ENCODE measurements at places on chromosomes 6 and 20.

GRCh38 chr6:79152269-79152737, 74.2 kb upstream of the PHIP start:
- DNase-seq = no peak

- peak; percentile 63 for DNase-seq
These were observed 2.4 kb upstream of the MCM3 start for GRCh38 chr6:52286798-52287432.

GRCh38 chr6:110532431-110532830, 56.0 kb upstream of the SLC22A16 start:
- DNase-seq = no peak

GRCh38 chr6:105759015-105759414, 327.1 kb upstream of the PRDM1 start:
- no peak for DNase-seq

DNA sequence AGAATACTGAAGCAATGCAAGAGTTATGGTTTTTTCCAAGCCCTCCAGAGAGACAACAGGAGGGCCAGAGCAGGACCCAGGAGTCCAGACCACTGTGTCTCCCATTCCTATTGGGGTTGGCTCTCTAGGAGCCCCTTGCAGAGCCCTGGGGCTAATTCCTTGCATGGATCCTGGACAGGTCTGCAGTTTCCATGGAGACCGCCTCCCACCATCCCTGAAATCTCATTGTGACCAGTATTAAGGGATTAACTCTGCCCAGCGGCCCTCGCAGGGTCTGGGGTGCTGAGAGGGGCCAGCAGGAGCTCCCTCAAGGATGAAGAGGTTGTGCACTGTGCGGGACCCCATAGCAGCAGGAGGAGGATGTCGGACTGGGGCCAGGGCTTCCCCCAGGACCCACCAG, 34.8 kb downstream of the HNF4A start:
- DNase-seq = no peak

DNA sequence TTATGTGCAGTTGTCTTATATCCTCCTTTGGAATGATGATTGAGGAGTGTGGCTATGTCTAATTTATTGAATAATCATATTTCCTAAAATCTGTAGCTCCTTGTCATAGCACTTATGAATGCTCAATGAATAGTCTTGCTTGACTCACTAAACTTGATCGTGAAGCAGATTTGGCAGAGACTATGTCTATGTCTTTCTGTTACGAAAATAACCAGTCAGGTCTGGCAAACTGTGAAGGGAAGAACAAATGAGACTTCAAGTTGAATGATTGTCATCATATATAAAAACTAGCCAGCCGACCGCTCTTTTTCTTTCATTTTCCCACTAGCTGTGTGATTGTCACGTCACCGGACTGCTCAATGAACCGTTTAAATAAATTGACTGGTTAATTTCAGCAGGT, 1303.9 kb upstream of the GJE1 start:
- no peak for DNase-seq

- DNase-seq = no peak
These were observed 5.5 kb downstream of the NT5DC1 start for GRCh38 chr6:116106146-116106545.

DNA sequence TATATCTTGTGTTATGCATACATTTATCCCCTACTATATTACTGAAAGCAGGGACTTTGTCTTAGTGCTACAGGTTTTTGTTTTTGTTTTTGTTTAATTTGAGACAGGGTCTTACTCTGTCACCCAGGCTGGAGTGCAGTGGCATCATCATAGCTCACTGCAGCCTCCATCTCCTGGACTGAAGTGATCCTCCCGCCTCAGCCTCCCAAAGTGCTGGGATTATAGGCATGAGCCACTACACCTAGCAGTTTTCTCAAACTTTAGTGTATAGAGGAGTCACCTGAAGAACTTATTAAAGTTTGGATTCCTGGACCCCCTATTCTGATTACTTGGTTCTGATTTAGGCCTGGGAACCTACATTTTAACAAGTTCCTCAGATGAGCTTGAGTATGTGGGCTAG, 51.9 kb downstream of the CBFA2T2 start:
- no peak for DNase-seq

DNA sequence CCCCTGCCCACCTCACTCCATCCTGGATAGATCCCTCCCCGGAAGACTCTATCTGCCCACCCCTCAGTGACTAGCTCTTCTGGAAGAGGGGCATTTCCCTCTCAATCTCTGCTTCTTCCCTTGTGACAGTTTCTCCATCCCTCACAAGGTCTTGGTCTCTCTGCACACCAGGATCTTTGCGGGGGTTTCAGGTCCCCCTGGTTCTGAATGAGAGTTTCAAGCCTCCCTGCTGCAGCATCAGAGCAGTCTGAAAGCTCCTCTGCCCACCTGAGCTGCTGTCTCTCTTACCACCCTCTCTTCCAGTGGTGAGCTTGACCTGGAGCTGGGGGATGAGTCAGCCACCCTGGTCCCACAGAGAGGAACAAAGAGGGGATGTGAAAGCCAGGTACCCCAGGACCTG, 24.4 kb downstream of the TNXB start:
- no peak for DNase-seq

GRCh38 chr6:149939909-149940671, 1.7 kb upstream of the ULBP2 start:
- no peak for DNase-seq

DNA sequence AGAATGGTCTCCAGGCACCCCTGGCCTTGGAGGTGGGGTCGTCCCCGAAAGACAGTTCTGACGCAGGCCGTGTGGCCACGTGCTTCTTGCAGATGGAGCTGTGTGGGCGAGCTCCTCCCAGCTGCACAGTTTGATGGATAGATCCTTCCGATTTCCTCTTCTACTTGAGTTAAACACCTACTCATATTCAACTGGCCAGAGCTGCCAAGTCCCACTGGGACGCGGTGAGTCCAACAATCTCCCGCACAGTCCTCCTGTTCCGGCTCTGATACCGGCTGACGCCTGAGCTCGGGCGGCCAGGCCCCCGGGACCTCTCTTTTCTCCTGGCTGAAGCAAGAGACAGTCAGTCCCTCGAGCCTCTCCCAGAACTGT, 57.9 kb upstream of the DACT2 start:
- no peak for DNase-seq

DNA sequence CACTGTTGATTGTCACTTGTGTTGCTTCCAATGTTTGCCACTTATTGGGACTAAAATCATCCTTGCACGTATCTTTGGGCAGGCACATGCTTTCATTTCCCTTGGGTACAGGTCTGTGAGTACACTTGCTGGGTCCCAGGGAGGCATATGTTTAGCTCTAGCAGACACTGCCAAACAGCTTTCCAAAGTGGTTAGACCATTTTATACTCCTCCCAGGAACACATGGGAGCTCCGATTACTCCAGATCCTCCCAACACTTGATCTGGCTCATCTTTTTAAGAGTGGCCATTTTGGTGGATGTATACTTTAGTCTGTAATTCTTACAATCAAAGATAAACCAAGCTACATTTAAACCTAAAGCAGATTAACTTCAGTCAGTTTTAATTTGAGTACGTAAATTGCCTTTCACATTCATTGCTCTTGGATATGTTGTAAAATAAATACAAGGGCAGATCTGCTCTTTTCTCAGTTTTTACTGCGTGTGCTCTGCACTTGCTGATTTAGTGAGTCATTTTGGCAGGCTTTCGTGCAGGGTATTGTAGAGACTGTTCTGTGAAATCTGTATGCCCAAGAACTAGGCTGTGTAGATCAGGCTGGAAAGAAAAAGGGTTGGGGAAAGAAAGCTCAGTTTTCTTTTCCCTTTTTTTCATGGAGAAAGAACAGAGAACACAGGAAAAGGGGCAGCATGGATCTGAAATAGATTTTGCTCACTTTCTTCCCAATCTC, 19.5 kb downstream of the SLC22A1 start:
- no peak for DNase-seq

GRCh38 chr20:31637660-31638059, at the start of gene COX4I2:
COX4I2 (plus strand) TSS chr20:31637912; CDS start chr20:31639018, 1,106 bp downstream.
- DNase-seq = peak; percentile 61

DNA sequence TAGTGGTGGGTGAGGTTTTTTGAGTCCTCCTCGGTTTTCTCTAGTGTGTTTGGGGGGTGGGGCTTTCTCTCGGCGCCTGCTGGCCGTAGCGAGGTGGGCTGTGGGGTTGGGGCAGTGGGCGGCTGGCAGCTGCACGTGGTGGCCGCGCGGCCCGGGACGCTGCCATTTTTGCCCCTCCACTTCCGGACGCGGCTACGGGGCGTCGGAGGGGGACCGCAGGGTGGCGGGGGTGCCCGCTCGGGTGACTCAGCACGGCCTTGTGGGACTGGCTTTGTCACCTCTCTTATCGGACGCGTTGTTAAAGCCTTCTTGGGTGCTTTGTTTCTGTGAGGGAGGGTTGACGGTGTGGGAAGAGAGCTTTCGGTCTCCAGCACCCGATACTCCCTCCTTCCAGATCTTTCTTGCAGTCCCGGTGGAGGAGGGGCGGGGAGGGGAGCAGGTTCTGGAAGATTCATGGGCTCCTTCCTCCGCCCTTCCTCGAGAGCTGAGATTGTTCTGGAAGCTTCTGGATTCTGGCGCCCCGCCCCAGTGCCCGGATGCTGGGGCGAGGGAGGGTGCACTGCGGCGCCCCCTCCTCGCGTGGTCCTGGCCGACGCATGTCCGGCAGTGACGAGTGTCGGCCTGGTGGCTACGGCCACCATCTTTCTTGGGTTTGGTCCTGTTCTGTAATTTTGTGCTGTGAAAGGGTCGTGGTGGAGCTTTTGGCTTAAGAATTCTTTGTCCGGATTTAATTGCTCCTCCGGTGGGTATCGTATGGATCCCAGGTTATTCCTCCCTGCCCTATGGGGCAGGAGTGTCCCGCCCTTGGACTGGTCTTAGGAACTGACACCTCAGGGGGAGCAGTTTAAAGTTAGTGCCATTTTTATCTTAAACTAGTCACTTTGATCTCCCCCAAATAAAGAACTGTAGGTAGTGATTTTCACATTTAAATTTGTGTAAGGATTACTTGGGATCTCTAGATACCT, 719 bp downstream of the HSP90AB1 start:
- DNase-seq = peak; percentile 76

GRCh38 chr20:54716174-54716747, 240.9 kb downstream of the DOK5 start:
- no peak for DNase-seq

GRCh38 chr6:69937402-69938136, 71.2 kb downstream of the COL19A1 start:
- DNase-seq = no peak

DNA sequence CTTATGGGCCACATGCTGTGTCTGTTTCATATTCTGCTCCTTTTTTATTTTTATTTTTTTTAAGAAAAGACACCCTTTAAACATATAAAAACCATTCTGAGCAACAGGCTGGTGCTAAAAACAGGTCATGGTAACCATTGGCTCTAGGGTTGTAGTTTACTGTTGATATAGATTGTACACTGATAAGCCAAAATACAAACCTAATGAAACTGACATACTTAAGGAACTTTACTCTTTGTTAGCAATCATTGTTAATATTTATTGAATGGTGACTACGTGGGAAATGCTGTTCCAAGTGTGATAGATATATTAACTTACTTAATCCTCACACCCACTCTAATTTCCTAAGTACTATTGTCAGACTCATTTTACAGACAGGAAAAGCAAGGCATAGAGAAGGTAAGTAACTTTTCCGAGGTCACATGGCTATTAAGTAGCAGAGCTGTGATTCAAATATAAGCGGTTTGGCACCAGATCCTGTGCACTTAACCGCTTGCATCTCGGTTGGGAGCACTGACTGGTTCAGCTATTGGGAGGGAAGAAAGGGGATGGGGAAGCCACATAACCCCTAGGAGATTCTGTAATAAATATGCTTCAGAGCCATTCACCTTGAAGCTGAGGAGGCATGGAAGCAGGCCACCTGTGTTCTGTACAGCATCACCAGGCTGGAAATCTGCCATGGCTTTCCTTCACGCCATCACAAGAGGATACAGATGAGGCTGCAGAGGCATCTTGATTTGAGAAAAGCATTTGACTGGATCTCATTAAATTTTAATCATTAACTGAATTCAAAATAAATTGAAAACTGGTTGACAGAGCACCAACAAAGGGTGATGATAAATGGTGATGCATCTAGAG, 4.9 kb downstream of the TRAF3IP2 start:
- DNase-seq = no peak

DNA sequence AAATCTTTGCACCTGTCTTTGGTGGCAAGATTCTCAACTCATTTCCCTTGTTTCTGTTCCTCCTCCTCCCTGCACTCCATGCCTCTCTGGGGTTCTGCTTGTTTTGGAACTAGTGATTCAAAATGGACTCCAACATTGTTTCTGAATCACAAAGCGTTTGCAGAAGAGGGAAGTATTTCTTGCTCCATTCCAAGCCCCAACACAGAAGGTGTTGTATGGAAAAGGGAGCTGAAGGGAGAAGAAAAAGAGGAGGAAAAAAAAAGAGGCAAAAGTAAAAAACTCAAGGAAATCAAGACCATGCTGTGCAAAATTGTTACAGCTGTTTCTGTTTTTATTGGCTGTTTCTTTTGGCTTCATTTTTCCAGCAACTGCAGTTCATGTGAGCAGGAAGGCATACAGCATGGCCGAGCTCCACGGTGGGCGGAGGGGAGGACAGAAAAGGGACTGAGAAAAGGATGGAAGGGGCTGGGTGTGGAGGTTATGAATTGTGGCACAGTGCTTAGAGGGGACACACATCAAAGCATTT, 66.9 kb upstream of the PRL start:
- DNase-seq = no peak

DNA sequence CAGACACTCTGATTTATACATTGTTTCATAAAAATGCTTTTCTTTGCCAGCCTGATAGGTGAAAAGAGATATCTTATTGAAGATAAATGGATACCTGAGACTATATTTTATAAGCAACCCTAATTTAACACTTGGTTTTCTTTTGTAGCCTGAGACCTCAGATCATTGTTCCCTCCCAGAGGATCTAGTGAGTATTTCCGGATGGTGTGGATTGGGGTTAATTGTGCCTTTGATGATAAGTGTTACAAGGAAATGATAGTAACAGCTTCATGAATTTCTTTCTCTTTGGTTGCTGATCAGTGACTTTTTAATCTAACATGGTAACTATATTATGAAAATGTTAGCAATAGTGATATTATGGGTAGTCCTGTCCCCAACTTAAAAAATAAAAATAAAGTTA, 30.4 kb downstream of the KDM1B start:
- DNase-seq = no peak

- DNase-seq = no peak
These were observed 163.2 kb downstream of the RALGAPA2 start for GRCh38 chr20:20549267-20549612.
